ENCODE measurements at places on chromosomes 5 and 9.
A peak's percentile ranks its signal among the peaks of the same experiment; 100 is the strongest.

GRCh38 chr9:18438951-18439350 lies 35.0 kb upstream of the ADAMTSL1 start:
- DNase-seq, result no peak

DNA sequence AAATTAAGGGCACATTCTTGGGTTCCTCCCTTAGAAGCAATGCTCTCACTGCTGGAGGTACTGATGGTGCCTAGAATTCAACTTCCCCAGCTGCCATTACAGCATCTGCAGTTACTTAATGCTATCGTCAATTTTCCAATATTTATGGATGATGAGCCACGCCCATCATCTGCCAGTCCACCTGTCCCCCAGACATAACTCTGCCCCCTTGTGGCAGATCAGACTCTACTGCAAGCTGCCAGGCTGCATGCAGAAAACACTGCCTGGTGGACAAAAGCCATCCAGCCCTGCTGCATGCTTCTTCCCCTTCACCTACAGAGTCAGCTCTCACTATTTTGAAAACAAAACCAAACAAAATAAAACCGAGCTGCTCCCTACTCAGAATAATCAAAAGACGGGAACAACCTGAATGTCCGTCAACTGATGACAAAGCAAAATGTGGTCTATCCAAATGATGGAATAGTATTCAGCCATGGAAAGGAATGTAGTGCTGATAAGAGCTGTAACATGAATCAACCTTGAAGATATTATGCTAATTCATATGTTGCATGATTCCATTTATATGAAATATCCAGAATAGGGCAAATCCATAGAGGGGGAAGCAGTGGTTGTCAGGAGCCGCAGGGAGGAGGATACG lies 66.4 kb downstream of the RETREG1 start:
- no peak for DNase-seq

GRCh38 chr9:137116728-137117127 lies 2.2 kb upstream of the DPP7 start:
- no peak for DNase-seq

GRCh38 chr5:149118463-149118862 lies 22.8 kb upstream of the ABLIM3 start:
- no peak for DNase-seq

- DNase-seq, result no peak
These were observed 75.7 kb upstream of the GLIS3 start for GRCh38 chr9:4375424-4376200.

- no peak for DNase-seq
These were observed 1.4 kb downstream of the ETF1 start for GRCh38 chr5:138541511-138542179.

DNA sequence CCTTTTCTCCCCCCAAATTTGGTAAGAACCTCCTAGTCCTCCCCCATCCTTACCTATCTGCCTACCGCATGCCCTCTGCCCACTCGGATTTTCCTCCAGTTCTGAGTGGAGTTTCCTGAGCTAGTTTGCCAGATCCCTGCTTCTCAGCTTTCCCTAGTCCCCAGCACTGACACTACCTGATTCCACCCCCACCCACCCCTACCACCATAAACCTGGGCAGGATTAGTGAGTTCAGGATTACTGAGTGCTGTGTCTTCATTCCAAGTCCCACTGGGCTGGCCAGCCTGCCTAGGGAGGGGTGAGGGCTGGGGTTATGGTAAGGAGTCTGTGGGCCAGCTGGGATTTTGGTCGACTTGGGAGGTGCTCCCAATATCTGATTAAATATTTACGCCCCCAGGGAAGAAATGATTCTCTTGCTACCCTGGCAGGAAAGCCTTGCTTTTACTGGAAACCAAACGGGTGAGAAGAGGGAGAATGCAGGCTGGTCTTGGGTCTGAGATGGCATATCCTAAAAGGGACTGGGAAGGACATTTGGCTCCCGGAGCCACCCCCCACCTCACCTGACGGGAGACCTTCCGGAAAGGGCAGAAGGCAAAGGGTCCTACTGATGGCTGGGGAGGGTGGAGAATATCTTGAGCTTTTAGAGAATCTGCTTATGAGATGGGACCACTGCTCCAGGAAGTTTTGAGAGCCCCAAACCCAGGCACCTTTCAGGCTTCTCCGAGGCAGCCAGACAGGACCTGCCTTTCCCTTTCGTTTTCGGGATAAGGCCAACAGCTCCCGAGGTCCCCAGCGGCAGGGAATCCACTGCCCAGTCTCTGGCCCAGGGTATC lies 3.7 kb downstream of the PITX1 start:
- no peak for DNase-seq

- no peak for DNase-seq
These were observed 23.4 kb downstream of the LSM11 start for GRCh38 chr5:157766902-157767301.

GRCh38 chr9:116238225-116238624 lies 84.6 kb downstream of the PAPPA start:
- no peak for DNase-seq

DNA sequence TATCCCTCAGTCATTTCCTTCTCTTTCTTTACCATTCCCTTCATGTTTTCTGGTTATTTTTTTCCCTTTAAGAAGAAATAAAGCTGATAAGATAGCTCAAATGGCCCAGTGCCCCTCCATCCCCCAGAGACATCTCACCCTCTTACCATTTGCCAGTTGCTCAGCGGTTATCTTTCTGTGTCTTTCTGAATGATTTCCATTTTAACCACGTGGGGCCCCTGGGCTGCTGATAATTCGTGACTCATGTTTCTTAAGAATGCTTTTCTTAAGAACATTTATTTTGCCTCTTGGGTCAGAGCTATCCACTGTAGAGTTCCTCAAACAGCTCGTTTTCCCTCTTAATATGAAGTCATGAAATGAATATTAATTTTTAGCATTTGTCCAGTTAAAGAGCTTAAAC lies 147.8 kb downstream of the MAST4 start:
- DNase-seq, result no peak

GRCh38 chr5:124492444-124493224 lies 253.8 kb downstream of the ZNF608 start:
- DNase-seq, result no peak

GRCh38 chr5:38782180-38782835 lies 63.5 kb upstream of the OSMR start:
- DNase-seq, result no peak

GRCh38 chr9:129175825-129176633 lies 2.0 kb downstream of the IER5L start:
- peak; percentile 50 for DNase-seq

DNA sequence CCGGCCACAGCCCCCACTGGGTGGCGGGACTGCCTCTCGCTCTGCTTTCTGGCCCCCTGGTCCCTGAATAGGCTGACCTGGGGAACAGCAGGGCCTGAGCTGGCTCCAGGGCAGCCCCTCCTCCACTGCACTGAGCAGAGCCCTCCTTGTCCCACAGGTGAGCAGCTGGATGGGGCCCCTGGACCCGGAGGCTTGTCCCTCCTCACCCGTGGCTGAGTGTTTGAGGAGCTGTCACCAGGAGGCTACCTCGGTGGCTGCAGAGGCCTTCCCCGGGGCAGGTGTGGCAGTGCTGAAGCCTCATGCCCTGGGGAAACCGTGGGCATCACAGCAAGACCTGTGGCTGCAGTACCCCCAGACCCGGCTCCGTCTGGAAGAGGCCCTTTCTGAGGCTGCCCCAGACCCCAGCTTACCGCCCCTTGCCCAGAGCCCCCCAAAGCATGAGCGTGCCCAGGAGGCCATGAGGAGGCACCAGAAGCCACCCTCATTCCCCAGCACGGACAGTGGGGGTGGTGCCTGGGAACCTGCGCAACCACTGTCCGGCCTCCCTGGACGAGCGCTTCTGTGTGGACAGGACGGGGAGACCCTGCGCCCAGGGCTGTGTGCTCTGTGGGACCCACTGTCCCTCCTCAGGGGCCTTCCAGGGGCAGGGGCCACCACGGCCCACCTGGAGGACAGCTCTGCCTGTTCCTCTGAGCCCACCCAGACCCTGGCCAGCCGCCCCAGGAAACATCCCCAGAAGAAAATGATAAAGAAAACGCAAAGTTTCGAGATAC lies 28.5 kb upstream of the LRRC14B start:
- DNase-seq, result no peak

DNA sequence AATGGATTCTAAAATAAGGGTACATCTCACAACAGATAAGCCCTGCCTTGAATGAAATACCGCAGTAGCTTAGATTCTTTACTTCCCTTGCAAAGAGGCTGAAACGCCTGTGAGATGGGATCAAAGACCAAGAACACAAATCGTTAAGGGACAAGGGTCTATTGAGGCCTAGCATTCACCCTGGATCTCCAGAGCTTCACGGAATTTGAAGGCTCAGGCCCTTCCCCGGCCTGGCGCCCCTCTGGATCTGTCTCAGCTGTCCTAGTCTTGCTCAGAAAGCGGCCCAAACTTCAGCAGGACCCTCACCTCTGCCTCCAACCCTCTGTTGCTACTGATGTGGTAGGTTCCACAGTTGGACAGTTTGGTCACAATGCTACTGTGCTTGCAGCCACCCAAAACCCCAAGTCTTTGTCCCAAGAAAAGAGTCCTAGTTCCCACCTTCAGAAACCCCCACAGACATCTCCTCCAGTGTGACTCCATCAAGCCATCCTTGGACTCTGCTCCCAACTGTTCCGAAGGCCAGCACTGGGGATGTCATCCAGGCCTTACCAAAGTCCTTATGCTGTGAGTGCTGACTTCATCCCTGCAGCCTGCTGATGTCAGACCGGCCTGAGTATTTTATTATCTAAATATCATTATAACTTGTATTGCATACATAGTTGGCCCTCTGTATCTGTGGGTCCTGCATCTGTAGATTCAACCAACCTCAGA lies 9.4 kb downstream of the CORO2A start:
- DNase-seq, result no peak

GRCh38 chr5:157926977-157927376 lies 68.0 kb upstream of the CLINT1 start:
- no peak for DNase-seq

- DNase-seq, result no peak
These were observed 586.9 kb downstream of the TLE4 start for GRCh38 chr9:80158554-80159170.

DNA sequence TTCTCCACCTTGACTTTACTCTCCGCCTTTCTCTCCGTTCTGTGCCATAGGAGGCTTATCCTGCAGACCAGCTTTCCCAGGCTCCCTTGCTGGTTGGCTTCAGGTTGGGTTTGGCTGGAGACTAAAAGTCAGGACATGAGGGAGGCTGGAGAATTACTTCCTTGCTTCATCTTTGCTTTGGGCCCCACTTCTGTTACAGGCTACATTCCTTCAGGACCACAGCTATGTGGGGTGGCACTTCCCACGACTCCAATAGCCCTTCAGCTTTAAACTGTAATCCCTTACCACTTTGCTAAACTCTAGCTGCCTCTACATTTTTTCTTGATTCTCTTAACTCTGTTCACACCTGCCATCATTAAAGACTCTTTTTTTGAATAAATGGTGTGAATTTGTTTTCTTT lies 186.7 kb upstream of the NR4A3 start:
- DNase-seq, result no peak

- DNase-seq, result no peak
These were observed 127.0 kb downstream of the ADAMTS12 start for GRCh38 chr5:33764786-33765185.

DNA sequence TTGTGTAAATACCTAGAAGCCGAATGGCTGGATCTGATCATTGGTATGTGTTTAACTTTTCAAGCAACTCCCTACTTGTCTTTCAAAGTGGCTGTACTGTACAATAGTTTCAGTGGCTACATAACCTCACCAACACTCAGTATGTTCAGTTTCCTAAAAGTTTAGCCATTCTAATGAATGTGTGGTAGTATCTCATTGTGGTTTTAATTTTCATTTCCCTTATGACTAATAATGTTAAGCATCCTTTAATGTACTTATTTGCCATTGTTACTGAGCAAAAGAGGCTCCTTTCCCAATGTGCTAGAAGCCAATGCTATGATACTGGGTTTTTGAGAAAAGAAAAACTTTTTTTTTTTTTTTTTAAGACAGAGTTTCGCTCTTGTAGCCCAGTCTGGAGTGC lies 27.8 kb upstream of the ALDOB start:
- DNase-seq, result no peak

DNA sequence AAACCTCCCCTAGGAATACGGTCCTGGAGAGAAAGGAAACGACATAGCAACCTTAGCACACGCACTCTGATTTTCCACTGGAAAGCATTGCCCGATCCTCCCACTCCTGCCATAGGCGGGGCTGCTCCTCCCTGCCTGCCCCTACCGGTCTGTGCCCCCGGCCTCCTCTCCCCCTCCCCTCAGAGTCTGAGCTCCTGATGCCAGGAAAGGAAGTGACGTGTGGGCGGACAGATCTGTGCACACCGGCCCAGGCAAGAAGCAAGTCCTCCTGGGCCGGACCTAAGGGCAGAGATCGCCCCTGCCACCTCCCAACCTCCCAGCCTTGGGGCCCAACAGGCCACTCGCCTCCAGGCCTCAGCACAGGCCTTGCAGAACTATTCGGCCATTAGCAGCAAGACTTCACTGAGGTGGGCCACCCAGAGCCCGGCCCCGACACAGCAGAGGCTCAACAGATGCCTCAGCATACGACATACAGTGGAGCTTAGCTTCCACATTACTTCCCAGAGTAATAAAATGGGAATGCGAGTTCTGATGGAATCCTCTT lies 7.2 kb downstream of the NINJ1 start:
- no peak for DNase-seq

GRCh38 chr9:80376180-80376579 lies 804.4 kb downstream of the TLE4 start:
- DNase-seq, result no peak

Measured in effector memory CD8-positive, alpha-beta T cell (primary cell).